Activated CD4-positive, alpha-beta T cell treated with anti-CD3 and anti-CD28 coated beads, Interleukin-2, amount 10 ng/mL, durations not matched to agents 7 days and 5 days (primary cell): ENCODE measurements at places on chromosomes 5 and 9. TPM values are rescaled to one million over a fixed set of nuclear protein-coding genes. Genes with fewer than 3 reads are reported as not detected.

Gene ENG
- total RNA-seq: 17.3 TPM

Gene SPAG8
- 2.5 TPM for total RNA-seq

Gene PIP5KL1
- total RNA-seq: 4.1 TPM

Gene CBY3
- total RNA-seq: 0.44 TPM

Gene C7
- not detected for total RNA-seq

Gene SEMA6A
- total RNA-seq: not detected

Gene SLC6A19
- total RNA-seq: not detected

Gene NUDCD2
- 33.1 TPM for total RNA-seq

Gene PDGFRB
- 1.9 TPM for total RNA-seq
